ENCODE measurements at places on chromosomes 1 and 21.

- no peak for DNase-seq
These were observed 63.6 kb downstream of the ALPL start for GRCh38 chr1:21572735-21573277.

- no peak for DNase-seq
These were observed 94.1 kb upstream of the VANGL1 start for GRCh38 chr1:115547696-115548095.

- no peak for DNase-seq
These were observed 546.0 kb downstream of the PLA2G4A start for GRCh38 chr1:187374742-187375141.

GRCh38 chr1:68317543-68317942 lies 85.2 kb upstream of the WLS start:
- no peak for DNase-seq

GRCh38 chr21:42645211-42646075 lies 8.0 kb upstream of the PDE9A start:
- DNase-seq = no peak

DNA sequence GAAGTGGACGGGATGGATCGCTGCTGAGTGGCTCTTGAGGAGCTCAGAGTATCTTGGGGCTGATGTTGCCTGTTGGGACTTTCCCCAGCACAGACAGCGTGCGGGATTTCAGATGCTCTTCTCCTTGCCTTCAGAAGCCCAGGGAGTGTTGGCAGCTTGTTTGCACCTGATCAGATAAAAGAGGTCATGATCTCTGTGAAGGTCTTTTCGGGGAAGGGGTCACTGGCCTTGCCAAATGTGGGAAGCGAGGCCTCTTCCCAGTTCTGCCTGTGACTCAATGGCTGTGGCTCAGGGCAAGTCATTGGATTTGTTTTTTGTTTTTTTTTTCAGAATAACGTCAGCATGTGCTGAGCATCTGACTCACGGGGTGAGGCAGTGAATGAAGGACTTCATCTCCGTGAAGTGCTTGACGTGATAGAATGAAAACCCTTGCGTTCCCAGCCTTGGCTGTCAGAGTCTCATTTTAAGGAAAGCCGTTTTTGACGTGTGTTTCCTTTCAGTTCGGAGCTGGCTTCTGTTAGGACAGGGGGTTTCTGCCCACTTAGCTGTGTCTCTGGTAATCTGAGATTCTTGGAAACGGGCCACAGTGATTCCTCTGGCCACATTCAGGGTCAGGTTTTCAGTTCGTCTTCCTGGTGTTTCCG lies 46.7 kb downstream of the GALNT2 start:
- DNase-seq = no peak

DNA sequence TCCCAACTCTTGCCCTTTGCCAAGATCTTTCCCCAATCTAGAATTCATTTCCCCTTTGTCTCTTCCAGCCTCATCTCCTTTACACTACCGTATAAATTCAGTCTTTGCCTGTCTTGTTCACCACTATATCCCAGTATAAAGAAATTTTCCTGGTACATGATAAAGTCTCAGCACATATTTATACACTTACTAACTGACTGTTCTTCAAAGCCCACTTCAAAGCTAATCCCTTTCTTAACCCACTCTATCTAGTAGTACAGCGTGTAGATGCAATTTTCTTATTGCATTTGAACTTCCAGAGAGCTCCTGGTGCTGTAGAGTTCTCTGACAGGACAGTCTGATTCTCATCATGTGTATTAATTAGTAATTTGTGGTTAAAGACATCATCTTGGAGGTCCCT lies 78.1 kb downstream of the LRRC53 start:
- DNase-seq = no peak

GRCh38 chr1:37098237-37098636 lies 63.9 kb upstream of the GRIK3 start:
- peak; percentile 24 for DNase-seq

- DNase-seq = no peak
These were observed 21.9 kb downstream of the RGS2 start for GRCh38 chr1:192830595-192831246.

- no peak for DNase-seq
These were observed 89.1 kb upstream of the SLC35F3 start for GRCh38 chr1:233815357-233815756.

- no peak for DNase-seq
These were observed 136.9 kb downstream of the RWDD3 start for GRCh38 chr1:95370691-95371562.

DNA sequence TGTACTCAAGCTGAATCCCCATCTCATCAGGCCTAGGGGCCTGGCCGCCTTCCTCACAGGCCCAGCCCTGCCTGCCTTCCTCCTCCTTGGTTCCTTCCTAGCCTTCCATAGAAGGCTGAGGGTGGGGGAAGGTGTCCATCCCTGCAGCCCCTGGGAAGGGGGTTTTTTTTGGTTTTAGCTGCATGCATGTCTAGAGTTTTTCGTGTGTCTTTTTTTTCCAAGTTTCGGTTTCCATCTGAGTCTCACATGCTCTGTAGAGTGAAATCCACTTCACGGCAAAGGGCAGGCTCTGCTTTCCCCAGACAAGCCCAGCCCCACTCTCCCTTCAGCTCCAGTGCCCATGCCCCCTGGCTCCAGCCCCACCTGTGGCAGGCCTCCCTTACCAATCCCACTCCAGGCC lies 32.1 kb downstream of the GRHL3 start:
- no peak for DNase-seq

DNA sequence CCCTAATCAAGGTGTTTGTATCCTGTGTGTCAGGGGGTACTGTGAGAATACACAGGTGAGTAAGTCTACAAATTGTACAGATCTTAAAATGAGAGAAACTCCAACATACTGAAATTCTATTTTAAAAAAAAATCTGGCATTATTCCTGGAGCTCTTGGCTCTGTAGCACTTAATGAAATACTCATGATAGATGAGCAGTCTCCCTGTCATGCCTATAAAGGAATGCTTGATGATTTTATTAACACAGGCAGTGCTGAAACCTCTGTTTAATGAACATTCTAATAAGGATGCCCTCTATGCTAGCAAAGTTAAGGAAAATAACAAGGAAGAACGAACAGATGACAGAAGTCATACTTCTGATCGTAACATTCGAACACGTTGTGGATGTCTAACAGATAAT lies 233.9 kb upstream of the NEGR1 start:
- DNase-seq = no peak
